A549 (cell line): ENCODE measurements at places on chromosomes 12 and 14.

DNA sequence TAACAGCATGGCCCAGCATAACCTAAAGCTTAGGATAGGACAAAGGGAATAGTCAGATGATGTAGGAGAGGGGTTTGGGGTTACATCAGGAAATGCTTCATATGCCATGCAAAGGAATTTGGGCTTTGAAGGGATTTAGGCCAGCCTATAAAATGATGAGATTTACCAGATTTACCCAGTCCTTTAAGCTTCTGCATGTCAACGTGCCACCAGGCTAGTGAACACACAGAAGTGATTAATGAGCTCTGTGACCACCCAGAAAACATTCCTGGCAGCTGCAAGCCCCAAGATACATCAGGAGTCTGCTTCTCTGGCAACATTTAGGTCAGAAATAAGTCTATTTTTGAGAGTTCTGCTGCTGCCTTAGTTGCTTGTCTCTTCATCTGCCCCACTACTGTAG lies 118.3 kb downstream of the LRIG3 start:
- DNase-seq, result no peak

DNA sequence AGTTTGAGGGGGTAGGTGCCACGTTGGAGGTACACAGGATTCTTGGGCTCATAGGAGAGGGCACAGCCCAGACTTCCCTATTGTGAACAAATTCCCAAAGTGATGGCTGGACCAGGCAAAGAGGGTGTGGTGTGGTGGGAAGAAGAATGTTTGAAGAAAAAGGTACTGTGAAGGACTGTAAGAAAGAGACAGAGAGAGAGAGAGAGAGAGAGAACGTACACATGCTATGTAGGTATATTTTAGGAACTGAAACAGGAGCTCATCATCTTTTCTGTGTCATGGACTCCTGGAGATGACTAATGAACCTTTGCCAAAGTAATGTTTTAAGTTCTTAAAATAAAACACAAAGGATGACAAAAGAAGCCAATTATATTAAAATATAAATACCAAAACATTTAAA lies 24.5 kb downstream of the SLC17A8 start:
- DNase-seq, result no peak

GRCh38 chr12:12537421-12537820 lies 25.2 kb downstream of the DUSP16 start:
- DNase-seq, result no peak

GRCh38 chr12:55842681-55843429 lies at the start of gene MMP19:
MMP19 (minus strand) TSS chr12:55842936; CDS start chr12:55842830, 106 bp downstream.
- peak; percentile 21 for DNase-seq

DNA sequence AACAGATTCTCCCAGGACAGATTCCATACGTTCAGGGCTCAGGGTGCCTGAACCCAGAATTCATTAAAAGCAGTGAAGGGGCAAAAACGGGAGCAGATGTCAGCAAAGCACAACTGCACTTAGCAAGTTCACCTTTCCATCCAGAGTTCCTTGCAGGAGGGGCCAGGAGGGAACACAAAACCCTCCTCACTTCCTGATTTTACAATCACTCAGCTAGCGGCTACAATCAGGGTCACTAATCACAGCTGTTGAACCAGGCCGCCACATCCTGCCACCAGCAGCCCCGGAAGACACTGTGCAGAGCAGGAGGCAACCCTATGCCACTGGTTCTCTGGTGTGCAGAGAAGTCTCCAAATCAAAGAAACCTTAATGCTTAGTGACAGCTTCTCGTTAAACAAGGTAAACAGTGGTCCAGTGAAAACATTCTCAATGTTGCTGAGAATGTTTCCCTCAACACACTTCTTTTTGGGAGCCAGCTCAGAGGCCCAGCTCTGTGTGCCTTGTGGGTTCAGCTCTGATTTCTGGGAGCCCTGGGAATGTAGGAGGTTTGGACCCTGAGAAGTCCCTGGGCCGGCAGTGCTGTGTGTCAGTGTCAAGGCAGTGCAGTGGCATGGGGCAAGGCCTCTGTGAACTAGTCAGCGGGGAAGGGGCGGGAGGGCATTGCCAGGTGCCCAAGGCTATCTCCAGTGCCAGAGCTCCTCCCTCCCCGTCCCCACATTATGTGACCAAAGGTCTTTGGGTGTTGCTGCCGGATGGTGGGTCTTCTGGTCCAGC lies 54.5 kb downstream of the VCPKMT start:
- no peak for DNase-seq

- DNase-seq, result no peak
These were observed 13.1 kb downstream of the C2CD5 start for GRCh38 chr12:22531205-22531604.
